ENCODE measurements at places on chromosomes 7 and 10.
A peak's percentile ranks its signal among the peaks of the same experiment; 100 is the strongest.

GRCh38 chr10:72719941-72720592, 28.1 kb downstream of the MCU start:
- no peak for DNase-seq

GRCh38 chr7:44590910-44591309, 8.9 kb upstream of the TMED4 start:
- DNase-seq: peak; percentile 2

DNA sequence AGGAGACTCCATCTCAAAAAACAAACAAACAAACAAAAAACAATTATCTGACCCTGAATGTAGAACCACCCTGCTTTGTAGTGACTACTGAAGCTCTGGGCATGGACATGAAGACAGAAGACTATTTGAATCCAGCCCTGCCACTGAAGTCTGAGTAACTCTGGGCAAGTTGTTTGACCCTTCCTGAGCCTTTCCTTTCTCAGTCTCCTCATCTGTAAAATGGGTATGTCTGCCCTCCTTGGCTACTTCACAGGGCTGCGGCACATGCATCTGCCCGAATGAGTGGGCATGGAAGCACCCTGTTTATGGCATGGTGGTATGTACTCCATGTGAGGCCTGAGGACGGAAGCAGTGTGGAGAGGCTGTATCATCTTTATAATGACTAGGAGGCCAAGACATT, 22.2 kb upstream of the MALSU1 start:
- no peak for DNase-seq

GRCh38 chr7:89027781-89028180, 232.2 kb upstream of the TEX47 start:
- DNase-seq: no peak

DNA sequence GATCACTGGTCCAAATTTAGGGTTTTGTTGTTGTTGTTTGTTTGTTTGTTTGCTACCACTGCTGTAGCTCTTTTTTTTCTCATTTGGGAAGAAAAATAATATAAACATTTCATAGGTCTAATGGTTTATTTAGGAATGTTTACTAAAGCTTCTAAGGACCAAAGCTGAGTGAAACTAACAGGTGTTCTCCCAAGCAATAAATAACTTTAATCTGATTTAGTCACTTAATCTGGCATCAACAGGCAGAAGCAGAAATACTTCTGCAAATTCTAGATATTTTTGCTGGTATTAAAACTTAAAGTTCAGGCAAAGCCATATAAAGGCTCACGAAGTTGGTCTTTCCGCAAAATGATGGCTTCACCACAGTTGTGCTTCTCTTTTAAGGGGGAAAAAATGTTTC, 144.5 kb upstream of the YAE1 start:
- no peak for DNase-seq

GRCh38 chr7:99072126-99072525, 71.8 kb downstream of the SMURF1 start:
- no peak for DNase-seq

- DNase-seq: no peak
Observed at GRCh38 chr10:111261081-111261615, 184.3 kb downstream of the ADRA2A start.

DNA sequence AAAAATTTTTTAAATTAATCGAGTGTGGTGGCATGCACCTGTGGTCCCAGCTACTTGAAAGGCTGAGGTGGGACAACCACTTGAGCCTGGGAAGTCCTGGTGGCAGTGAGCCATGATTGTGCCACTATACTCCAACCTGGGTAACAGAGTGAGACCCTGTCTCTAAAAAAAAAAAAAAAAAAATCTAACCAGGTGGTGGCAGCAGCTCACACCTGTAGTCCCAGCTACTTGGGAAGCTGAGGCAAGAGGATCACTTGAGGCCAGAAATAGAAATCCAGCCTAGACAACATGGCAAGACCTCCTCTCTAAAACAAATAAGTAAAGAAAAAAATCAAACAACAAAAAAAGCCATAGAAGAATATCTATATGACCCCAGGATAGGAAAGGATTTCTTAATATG, 3.6 kb upstream of the MYOF start:
- no peak for DNase-seq

DNA sequence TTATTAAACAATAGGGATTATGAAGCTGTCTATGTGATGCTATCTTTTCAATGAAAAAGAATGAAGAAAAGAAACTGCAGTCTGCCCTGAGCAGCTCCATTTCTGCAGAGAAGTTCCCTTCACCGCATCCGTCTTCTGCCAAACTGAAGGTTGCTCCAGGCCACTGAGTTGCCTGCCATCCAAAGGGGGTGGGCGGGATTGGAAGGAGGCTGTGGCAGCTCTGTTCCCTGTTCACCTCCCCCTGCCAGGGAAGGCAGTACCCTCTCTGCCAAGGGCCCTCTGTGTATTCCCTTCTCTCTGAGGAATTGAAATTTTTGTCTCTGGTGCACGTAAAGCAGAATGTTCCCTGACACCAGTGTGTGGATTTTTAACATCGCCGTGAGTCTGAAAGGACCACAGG, 243.1 kb upstream of the GHITM start:
- DNase-seq: no peak

GRCh38 chr10:102775935-102776669, 32.4 kb downstream of the WBP1L start:
- DNase-seq: peak; percentile 6

DNA sequence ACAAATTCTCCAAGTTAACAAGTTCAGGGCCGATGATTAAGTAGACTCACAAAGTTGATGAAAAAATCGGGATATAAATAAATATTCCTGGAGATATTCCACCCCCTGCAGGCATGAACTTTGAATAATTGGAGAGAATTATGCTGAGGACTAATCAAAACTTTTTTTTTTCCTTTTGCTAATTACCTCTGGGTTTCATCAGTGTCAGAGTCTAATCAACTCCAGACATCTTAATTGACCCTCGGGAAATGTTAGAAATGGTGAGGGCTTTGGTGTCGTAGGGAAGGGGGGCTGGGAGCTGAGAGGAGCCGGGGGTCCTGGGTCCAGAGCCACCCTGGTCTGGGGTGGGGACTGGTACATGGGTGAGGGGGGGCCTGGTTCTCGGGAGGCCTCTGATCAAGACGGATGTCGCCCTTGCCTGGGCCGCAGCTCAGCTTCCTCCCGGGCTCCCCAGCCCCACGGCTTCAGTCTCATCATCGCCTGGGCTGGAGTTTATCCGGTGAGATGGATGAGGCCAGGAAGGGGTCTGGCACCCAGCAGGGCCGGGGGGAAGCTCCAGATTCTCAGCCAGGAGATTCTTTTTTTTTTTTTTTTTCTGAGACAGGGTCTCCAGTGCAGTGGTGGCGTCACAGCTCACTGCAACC, 30.4 kb upstream of the ELFN1 start:
- no peak for DNase-seq

DNA sequence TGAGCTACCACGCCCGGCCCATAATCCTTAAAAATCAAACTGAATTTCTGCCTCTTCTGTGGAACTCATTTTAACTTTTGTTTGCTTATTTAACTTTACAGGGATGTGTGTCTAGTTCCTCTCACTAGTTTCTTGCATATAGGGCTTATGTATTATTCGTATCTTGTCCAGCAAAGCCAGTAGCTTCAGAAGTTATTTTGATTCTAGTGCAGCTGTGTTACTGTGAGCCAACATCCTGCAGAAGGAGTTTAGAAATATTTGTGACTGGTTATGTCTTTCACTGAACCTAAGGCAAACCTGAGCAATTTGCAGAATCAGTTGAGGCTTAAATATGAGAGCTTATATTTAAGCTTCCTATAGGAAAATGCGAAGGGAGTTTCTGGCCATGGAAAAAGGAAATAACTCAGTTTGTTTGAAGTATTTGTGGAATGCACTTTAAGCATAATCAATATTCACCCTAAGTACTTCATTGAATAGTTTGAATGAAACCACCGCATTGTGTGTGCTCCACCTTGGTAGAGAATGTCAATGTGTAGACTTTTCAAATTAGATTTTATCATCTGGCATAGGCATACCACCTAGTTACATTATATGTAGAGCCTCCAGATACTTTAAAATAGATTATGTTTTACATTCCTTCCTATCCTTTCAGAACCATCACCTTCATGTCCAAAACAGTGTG, 90.8 kb downstream of the MCU start:
- DNase-seq: peak; percentile 13

DNA sequence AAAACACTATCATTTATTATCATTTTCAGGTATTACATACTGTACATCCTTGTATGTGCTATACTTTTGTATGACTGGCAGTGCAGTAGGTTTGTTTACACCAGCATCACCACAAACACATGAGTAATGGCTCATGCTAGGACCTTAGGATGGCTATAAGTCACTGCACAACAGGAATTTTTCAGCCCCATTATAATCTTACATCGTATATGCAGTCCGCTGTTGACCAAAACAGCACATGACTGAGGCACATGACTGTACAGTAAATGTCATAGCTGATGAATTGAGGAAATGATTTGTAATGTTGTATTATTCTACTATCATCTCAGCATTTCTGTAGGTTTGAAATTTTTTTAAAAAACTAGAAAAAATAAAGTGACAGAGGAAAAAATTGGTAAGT, 38.6 kb downstream of the BPGM start:
- DNase-seq: no peak

DNA sequence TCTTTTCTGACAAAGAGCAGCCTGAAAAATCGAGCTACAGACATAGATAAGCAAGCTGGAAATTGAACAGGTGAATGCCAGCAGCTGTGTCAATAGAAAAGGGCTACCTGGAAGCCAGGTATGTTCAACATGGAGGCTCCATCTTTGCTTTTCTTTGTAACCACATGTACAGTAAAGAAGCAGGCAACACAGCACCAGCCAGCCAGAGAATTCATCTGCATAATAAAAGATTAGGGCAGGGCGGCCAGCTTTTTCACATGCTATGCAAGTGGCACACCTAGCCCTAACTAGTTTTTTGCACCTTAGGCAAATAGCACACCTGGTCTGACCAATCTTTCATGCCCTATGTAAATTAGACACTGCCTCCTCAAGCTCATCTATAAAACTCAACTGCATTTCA, 25.7 kb downstream of the COG5 start:
- DNase-seq: no peak

DNA sequence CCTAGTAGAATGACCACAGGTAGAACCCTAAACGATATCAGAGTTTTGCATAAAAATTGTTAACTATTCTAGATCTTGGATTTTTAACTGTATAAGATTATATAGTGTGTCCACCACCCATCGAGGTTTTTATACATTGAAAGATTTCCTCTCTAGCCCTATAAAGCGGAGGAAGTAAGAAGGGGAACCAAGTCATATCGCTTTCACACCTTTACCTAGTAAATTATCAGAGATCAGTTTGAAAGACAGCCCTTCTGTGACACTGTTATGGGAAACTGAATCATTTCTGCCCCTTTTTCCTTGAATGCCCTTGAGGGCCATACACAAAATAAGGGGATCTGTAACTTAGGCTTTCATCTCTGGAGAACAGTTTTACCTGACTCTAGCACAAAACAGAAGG, 8.3 kb upstream of the GPR37 start:
- no peak for DNase-seq

- DNase-seq: no peak
Observed at GRCh38 chr7:150982351-150982750, 4.2 kb upstream of the KCNH2 start.

GRCh38 chr10:79583488-79584024, 23.3 kb upstream of the SFTPA2 start:
- no peak for DNase-seq

- peak; percentile 70 for DNase-seq
Observed at GRCh38 chr7:97187067-97187466, 69.6 kb downstream of the SDHAF3 start.

DNA sequence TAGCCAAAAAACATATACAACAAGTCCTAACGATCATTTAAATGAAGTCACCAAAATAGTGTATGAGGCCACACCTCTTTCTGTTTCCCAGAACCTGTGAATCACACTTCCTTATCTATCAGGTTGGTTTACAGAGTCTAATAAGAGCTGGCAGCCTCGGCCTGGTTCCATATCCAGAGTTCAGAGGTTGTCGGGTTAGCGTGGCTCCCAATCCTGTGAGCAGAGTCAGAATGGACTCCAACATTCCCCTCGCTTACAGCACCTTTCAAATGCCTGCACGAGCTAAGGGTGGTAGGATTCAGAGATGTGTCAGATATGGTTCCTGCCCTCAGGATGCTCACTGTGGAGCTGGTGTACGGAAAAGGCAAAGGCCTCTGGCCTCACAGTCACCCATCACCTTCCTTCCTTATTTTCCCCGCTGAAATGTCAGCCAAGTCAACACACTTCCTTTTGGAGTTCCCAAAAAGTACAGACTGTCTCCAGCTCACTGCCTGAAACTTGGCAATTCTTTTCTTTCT, 6.0 kb downstream of the IL15RA start:
- DNase-seq: peak; percentile 54

GRCh38 chr10:84908491-84908890, 580.1 kb downstream of the CCSER2 start:
- no peak for DNase-seq

DNA sequence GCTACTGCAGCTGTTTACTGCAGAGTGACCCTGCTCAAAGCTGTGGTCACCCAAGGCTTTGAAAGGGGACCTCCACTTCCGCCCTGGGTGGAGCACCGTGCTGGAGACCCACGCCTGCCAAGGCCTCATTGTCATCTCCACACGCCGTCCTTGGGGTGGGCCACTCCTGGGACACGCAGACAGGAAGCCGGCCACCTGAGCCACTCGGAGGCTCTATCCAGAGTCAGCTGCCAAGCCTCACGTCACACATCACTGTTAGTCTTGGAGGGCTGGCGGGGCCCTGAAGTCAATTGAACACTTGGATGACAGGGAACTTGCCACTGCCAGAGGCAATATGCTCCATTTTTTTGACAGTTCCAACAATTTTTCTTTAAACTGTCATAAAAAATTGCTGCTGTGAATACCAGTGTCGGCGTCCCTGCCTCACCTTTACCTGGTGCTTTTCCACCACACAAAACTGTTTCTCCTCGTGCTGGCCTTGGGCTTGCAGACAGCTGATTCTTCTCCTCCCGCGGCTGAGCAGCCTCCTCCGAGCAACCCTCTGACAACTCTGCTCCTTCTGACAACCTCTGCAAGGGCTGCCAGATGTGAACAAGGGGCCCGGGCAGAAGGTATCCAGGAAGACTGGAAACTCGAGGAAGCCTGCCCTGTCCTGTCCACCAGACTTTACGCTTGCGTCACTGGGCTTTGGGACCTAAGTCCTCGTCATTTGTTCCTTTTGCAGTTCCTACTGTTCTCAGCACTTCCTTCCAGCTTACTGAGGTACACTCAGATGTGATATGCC, 81.9 kb downstream of the EGFR start:
- DNase-seq: no peak

GRCh38 chr10:63169624-63170023, 36.5 kb downstream of the NRBF2 start:
- no peak for DNase-seq

GRCh38 chr7:158160199-158160598, 427.4 kb downstream of the PTPRN2 start:
- DNase-seq: no peak

GRCh38 chr7:67635271-67635670, 638.6 kb downstream of the TYW1 start:
- no peak for DNase-seq
